Stimulated activated CD4-positive, alpha-beta T cell treated with anti-CD3 and anti-CD28 coated beads, Interleukin-12 subunit alpha, Interleukin-12 subunit beta, amount 100 ng/mL, for 4 hours (primary cell): ENCODE measurements at places on chromosomes 2 and 18.

GRCh38 chr18:34993289-34993688 is 47.9 kb upstream of the MAPRE2 start:
- DNase-seq = no peak

DNA sequence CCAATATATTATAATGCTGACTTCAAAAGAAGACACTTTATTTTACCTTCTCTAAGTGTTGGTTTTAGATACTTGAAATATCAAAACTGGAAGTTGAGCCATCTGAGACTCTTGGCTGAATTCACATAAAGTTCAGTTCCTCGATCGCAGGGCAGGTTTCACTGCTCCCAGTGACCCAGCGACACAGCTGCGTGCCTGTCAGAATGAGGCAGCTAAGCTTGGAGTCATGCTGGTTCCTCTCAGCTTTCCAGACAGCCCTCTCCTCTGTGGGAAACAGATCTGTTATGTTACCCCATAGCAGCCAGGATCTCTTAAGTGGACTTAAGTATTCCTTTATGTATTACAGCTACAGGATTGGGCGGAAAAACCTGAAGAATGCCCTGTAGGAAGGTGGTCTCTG is 142.8 kb upstream of the ALPP start:
- no peak for DNase-seq

GRCh38 chr2:2145817-2146216 is 185.3 kb downstream of the MYT1L start:
- no peak for DNase-seq

- DNase-seq = no peak
Measured at GRCh38 chr2:88838165-88838635, 146.7 kb downstream of the RPIA start.

DNA sequence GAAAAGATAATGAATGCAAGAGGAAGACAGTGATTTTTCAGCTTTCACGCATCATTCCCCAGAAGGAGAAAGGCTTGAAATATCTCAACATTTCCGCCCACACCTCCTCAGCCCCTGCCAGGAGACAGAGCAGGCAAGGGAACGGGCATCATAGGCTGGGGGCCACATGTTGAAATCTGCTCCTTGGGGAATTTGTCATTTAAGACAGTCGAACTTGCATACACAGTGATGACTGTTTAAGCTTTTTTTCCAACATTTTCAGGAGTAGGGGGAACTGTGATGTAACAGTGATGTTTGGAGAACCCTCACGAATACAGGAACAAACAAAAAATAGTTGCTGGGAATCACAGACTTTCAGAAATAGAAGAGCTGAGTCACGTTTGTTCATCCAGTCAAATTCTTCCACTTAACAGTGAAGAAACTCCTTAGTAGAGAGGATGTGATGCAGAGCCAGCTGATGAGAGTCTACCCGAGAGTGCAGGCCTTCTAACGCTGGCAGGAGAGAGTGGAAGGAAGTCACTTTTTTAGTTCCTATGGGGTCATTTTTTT is 266.8 kb downstream of the ALPK2 start:
- no peak for DNase-seq

DNA sequence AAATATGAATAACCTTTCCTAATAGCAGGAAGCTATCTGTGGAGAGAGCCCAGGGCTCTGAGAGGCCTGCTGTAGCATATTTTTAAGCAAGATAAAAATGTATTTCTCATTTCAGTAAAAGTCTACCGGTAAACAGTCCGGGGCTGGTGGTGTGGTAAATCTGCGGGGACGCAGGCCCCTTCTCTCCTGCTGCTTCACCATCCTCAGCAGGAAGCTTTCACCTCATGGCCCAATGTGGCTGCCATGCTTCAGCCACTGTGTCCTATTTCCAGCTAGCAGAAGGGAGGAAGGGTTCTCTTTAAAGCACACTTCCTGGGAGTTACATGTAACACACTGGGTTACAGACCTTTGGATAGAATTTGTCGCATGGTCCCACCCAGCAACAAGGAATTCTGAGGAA is 79.5 kb upstream of the ODC1 start:
- DNase-seq = no peak

- DNase-seq = no peak
Measured at GRCh38 chr2:42754021-42754775, 9.7 kb downstream of the OXER1 start.
